ENCODE measurements at places on chromosomes 6 and 20. TPM values are rescaled to one million over a fixed set of nuclear protein-coding genes. Genes with fewer than 3 reads are reported as not detected.

ANKEF1 gene
- total RNA-seq: 2.4 TPM

PLN gene
- not detected for total RNA-seq

DEFB121 gene
- total RNA-seq: not detected

MTFR2 gene
- total RNA-seq: 1.5 TPM

KIAA1755 gene
- total RNA-seq: 2.4 TPM

IMPG1 gene
- total RNA-seq: not detected

All from endothelial cell of coronary artery (primary cell).